ENCODE measurements at places on chromosomes 5 and 9.

GRCh38 chr5:14286574-14287421, 143.7 kb downstream of the TRIO start:
- no peak for DNase-seq

DNA sequence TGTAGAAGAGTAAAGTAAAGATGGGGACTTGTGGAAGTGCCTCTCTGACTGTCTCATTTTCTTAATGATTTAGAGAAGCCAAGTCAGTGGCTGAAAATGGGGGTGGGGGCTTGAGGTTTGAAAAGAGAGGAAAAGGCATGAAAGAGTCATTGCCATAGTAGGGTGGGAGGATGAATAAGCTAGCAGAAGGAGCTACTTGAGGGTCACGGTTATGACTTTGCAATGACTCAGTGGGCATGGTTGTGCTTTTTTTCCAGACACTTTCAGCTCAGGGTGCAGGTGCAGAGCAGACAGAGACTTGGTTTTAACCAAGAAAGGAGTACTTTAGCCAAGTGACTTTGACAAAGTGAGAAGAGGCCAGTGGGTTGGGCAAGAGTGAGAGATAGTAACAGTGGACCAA, 117.8 kb downstream of the PTTG1 start:
- no peak for DNase-seq

GRCh38 chr5:176803943-176804498, 6.3 kb upstream of the UNC5A start:
- no peak for DNase-seq

- no peak for DNase-seq
These were observed 250.6 kb downstream of the SPOCK1 start for GRCh38 chr5:137248527-137248926.

GRCh38 chr9:1051584-1052275, 1.6 kb downstream of the DMRT2 start:
- DNase-seq = no peak

- no peak for DNase-seq
These were observed 27.1 kb upstream of the TLE1 start for GRCh38 chr9:81716409-81716808.

- no peak for DNase-seq
These were observed 14.2 kb downstream of the AHRR start for GRCh38 chr5:335740-336038.

- DNase-seq = no peak
These were observed 56.1 kb upstream of the NRARP start for GRCh38 chr9:137358126-137358525.

DNA sequence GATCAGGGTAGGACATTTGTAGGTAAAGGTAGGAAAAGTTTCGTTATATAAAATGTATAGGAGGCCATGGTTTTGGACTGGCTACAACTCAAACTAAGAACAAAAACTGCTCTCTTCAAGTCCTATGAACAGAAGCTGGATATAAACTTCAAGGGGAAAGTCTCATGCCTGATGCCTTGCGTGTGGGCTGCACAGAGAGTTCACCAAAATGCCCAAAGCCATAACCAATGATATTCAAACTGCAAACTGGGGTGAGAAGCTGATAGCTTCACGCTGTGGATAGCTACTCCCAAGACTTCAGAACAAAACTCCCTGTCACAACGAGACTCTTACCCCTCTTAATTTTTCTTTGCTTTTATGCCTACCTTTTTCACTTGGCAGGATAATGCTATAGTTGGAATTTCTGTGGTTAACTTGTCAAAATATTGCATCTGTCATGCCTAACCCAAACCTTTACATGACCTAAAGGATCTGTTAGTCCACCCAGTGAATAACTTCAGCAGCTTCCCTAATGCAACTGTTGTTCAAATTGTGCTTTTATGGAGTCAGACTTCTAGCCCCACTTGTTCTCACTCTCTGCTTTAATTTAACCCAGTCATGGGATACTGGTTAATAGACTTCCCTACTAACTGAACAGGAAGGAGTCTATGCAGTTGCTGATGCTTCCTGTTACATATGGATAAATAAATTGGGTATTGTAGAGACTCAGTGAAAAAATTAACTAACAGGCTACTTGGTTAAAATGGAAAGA, 71.9 kb downstream of the SFXN1 start:
- DNase-seq = no peak

DNA sequence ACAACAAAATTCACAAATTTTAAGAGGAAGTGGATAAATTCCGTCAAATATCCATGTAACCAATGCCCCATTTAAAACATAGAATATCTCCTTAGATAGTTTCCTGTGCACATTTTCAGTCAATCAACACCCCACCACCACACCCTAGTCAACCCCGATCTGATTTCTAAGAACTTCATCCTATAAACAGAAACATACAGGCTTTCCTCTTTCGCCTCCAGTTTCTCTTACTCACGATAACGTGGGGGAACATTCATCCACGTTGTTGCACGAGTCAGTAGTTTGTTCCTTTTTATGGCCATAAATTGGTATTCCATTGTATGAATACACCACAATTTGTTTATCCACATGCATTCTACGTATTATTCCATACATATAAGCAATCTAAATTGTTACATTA, 35.6 kb upstream of the TRIO start:
- DNase-seq = no peak

DNA sequence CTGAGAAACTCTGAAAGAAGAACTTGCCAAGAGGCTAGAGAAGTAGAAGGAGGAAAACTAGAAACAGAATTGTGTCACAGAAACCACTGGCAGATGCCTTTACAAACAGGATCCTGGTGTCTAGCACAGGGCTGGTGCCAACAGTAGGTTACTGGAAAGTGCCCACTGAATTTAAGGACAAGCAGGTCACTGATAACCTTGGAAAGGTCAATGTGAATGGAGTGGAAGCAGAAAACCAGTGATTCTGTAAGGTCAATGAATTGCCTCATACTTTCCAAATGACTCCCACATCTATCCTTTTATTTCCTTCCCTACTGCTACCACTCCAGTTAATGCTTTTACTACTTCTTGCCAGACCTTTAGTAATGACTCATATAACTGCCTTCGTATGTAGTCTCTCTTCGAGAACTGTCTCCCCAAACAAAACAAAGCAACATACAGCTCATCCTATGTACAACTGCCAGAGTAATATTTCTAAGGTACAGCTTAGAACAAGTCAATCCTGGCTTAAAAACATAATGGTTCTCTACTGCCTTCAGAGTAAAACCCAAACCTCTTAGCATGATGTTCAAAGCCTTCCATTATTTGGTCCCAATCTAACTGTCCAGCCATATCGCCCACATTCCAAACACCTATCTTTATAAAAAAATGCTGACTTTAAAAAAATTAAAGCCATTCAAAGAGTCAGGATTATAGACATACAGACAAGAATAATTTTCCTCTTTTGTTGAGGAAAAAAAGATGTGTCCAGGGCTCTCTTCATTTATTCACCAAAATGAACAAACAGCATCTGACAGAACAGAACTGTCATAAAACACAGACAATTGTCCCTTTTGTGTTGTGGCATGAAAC, 52.5 kb downstream of the NR3C1 start:
- DNase-seq = no peak

- no peak for DNase-seq
These were observed 76.1 kb downstream of the SHB start for GRCh38 chr9:37992924-37993349.

DNA sequence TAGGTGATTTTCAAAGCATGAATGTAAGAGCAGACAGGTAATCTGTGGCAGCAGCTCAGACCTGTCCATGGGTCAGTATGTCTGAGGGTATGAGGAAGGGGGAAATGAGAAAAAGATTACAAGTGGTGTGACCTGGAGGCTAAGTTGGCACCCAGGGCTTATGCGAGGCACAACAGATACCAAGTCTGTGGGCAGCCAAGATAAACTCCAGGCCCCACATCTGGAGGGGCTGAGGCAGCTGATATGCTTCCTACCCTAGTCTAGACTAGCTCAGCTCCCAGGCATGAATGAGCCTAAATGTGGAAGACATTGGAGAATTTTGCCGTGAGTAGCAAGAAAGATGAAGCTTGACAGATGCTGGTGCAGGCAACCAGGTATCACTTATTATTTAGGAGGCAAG, 151.7 kb downstream of the PIK3R1 start:
- no peak for DNase-seq

GRCh38 chr5:67287510-67288268, 91.1 kb upstream of the CD180 start:
- DNase-seq = no peak

DNA sequence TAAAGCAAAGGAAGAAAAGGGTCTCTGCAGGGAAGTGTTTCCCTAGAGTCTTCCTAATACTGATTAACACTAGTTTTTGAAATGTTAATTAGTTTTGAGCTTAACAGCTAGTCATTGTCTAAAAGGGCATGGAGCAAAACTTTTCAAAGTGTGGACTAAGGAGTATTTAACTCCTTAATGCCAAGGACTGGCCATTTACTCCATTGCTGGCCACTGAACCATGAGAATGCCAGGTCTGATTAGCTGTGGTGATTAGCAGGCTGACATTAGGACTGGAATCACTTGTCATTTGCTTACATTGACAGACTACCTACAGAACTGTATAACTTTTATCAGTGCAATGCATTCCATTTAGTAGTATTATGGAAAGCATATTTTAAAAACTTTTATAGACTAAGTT, 987.0 kb downstream of the NR2F1-AS1 start:
- DNase-seq = no peak

GRCh38 chr9:84818791-84819190, 149.3 kb downstream of the NTRK2 start:
- no peak for DNase-seq

All from frontal cortex (tissue), 4 donors.